ENCODE measurements at places on chromosomes 4 and X. TPM values are rescaled to one million over a fixed set of nuclear protein-coding genes. Genes with fewer than 3 reads are reported as not detected.

Gene F8A2
- total RNA-seq = not detected

DNA sequence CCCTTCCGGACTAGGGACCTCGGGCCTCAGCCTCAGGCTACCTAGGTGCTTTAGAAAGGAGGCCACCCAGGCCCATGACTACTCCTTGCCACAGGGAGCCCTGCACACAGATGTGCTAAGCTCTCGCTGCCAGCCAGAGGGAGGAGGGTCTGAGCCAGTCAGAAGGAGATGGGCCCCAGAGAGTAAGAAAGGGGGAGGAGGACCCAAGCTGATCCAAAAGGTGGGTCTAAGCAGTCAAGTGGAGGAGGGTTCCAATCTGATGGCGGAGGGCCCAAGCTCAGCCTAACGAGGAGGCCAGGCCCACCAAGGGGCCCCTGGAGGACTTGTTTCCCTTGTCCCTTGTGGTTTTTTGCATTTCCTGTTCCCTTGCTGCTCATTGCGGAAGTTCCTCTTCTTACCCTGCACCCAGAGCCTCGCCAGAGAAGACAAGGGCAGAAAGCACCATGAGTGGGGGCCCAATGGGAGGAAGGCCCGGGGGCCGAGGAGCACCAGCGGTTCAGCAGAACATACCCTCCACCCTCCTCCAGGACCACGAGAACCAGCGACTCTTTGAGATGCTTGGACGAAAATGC lies at the start of gene WAS:
Gene WAS (plus strand): TSS at position 389 of the 572 bp plus-strand sequence. CDS start 55 bp downstream, at position 444.
- no peak within 1 kb of the TSS for H3K27ac ChIP-seq
- no peaks in the 10 kb centered on the region for H3K4me1 ChIP-seq
- H3K4me3 ChIP-seq = no peak within 1 kb of the TSS
- no peak for DNase-seq
- no peaks in the 10 kb centered on the region for H3K27me3 ChIP-seq

Gene APOO
- total RNA-seq = 25.5 TPM

DNA sequence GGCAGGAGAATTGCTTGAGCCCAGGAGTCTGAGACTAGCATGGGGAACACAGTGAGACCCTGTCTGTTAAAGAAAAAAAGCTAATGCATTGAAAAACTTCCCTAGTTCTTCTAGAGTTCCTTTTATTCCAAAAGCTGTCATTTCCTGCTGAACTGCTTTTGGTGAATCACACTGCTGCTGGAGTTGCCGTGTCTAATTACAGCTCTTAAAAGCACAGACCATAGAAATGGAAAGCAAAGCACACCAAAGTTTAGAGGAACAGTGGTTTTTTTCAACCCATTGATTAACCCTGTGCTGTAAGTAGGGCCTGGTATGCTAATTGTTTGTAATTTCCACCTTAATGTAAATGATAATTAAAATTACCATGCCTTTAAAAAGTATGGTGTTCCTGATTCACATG lies 52.4 kb downstream of the SEPTIN11 start:
- no peak for DNase-seq
- no peaks in the 10 kb centered on the region for H3K36me3 ChIP-seq
- H3K27me3 ChIP-seq = no peaks in the 10 kb centered on the region
- peak overlapping the region; percentile 44 for H3K27ac ChIP-seq
- no peak overlapping the region for H3K4me3 ChIP-seq
- peaks cover 16% of the 10 kb centered on the region for H3K4me1 ChIP-seq

- no peak overlapping the region for H3K27ac ChIP-seq
- H3K4me3 ChIP-seq = no peak overlapping the region
- no peaks in the 10 kb centered on the region for H3K4me1 ChIP-seq
Measured at GRCh38 chrX:109654516-109655109, 29.6 kb upstream of the KCNE5 start.

- DNase-seq = no peak
- no peaks in the 10 kb centered on the region for H3K27me3 ChIP-seq
- no peaks in the 10 kb centered on the region for H3K4me1 ChIP-seq
- H3K4me3 ChIP-seq = no peak overlapping the region
- no peaks in the 10 kb centered on the region for H3K36me3 ChIP-seq
Measured at GRCh38 chr4:53563824-53564223, 27.5 kb downstream of the LNX1 start.

- DNase-seq = no peak
- no peak overlapping the region for H3K4me3 ChIP-seq
- H3K4me1 ChIP-seq = no peaks in the 10 kb centered on the region
- H3K36me3 ChIP-seq = no peaks in the 10 kb centered on the region
Measured at GRCh38 chr4:119682099-119682498, 53.5 kb upstream of the PDE5A start.

DNA sequence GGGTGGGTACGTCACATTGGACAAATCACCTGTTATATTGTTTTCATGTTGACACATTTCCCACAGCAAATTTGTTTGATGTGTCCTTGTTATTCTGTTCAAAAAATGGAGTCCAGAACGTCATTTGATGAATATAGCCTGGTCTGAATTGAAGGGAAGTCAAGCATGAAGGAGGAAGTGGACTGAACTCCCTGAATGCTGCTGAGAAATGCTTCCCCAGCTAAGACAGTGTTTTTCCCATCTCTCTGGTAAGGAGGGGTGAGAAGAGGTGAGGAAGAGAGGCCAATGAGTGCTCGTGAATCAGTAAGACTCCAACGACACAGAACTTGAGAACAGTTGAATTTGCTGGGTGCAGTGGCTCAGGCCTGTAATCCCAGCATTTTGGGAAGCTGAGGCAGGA lies 127.4 kb downstream of the RBM47 start:
- H3K36me3 ChIP-seq = peaks cover 16% of the 10 kb centered on the region
- H3K27ac ChIP-seq = no peak overlapping the region
- no peaks in the 10 kb centered on the region for H3K27me3 ChIP-seq
- no peak for DNase-seq

Gene LRP2BP
- 0.90 TPM for total RNA-seq

All from PC-9 (cell line).